ENCODE measurements at places on chromosomes 6 and 20. TPM values are rescaled to one million over a fixed set of nuclear protein-coding genes. Genes with fewer than 3 reads are reported as not detected.

ATF6B gene
- total RNA-seq: 72.2 TPM

BMP7 gene
- total RNA-seq: not detected

MAPK14 gene
- total RNA-seq: 42.6 TPM

TFAP2C gene
- not detected for total RNA-seq

BTN1A1 gene
- total RNA-seq: not detected

SUN5 gene
- total RNA-seq: not detected

FUCA2 gene
- total RNA-seq: 1.5 TPM

SRXN1 gene
- 1.2 TPM for total RNA-seq

C6orf52 gene
- total RNA-seq: not detected

BPIFB2 gene
- not detected for total RNA-seq

CARMIL1 gene
- 3.9 TPM for total RNA-seq

C6orf132 gene
- total RNA-seq: not detected

KHDC1L gene
- not detected for total RNA-seq

WFDC10B gene
- not detected for total RNA-seq

ENPP3 gene
- 0.34 TPM for total RNA-seq

BPIFA1 gene
- not detected for total RNA-seq

IL17F gene
- total RNA-seq: not detected

MAK gene
- total RNA-seq: 0.73 TPM

ARG1 gene
- 0.36 TPM for total RNA-seq

DUSP15 gene
- total RNA-seq: not detected

PDRG1 gene
- total RNA-seq: 6.5 TPM

NT5E gene
- total RNA-seq: 3.3 TPM

HLA-E gene
- 1,136 TPM for total RNA-seq

MOG gene
- not detected for total RNA-seq

EPPIN gene
- total RNA-seq: not detected

KHDC1 gene
- total RNA-seq: 0.71 TPM

FAM83B gene
- total RNA-seq: not detected

PRICKLE4 gene
- total RNA-seq: not detected

ELOVL2 gene
- total RNA-seq: not detected

ALDH5A1 gene
- total RNA-seq: 5.0 TPM

RWDD2A gene
- total RNA-seq: 2.8 TPM

NKX2-2 gene
- total RNA-seq: not detected

TRAPPC3L gene
- total RNA-seq: not detected

DEFB118 gene
- not detected for total RNA-seq

CTAGE9 gene
- not detected for total RNA-seq

HNF4A gene
- not detected for total RNA-seq

OOEP gene
- 0.38 TPM for total RNA-seq

Data from CD4-positive, alpha-beta T cell (primary cell).